T1000 (cell line): ENCODE measurements at places on chromosomes 3 and 15.

DNA sequence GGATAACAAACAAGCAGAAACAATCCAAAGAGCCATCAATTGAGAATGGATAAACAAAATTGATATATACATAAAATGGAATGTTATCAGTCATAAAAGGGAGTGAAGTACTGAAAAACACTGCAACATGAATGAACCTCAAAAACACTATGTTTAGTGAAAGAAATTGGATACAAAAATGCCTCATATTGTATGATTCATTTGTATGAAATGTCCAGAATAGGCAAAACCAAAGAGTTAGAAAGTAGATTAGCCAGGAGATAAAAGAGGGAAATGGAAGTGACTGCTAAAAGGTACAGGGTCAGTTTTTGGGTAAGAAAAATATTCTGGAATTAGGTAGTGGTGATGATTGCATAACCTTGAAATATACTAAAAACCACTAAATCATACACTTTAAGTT, 9.8 kb upstream of the SLC25A36 start:
- DNase-seq = no peak

DNA sequence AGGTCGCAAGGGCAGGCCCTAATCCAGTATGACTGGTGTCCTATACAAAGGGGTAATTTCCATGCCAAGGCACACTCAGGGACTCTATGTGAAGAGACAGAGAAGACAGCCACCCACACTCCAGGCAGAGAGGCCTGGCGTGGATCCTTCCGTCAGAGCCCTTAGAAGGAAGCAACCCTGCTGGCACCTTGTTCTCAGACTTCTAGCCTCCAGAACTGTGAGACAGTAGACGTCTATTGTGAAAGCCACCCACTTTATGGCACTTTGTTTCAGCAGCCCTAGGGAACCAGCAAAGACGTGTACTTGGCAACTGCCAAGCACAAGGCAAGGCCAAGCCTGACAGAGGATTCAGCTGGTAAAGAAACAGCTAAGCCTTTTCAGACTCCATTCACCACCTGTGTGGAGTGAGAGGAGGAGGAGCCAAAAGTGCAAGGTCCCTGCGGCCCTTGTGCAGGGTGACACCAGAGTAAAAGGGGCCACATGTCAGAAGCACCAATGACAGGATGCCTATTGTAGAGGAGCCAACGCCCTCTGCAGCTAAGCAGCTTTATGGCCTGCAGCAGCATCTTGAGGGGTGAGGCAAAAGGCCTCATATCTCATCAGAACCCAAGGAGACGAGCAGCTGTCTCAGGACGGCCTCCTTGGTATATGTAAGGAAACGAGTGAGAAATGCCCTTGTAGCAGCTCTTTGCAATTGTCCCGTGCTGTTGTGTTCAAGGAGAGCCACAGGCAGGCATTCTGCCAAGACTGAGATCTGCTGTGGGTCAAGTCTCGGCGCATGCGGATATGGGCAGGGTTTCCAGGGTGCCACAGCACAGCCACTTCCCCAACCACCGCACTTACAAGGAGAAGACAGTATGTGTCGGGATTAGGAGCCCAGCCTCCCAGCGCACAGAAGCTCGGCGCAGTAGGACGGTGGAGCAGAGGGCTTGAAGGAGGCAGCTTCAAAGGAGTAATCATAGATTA, 121.5 kb upstream of the LIPC start:
- DNase-seq = no peak

DNA sequence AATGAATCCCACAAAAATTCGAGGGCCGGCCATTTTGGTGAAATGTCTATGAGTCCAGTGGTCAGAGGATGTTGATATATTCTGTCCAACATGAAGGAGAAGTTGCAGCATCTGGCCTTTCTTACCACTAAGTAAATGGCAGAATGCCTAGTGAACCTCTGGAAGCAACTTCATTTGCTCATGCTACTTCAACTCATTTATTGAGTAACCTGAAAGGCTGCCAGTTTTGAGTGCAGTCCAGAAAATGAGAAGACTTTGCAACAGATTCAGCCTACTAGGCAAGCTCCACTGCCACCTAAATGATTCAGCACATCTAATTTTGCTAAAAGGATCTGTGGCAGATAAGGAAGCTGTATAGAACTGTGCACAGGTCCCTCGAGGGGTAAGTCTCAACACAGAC, 265.0 kb downstream of the OPA1 start:
- no peak for DNase-seq

DNA sequence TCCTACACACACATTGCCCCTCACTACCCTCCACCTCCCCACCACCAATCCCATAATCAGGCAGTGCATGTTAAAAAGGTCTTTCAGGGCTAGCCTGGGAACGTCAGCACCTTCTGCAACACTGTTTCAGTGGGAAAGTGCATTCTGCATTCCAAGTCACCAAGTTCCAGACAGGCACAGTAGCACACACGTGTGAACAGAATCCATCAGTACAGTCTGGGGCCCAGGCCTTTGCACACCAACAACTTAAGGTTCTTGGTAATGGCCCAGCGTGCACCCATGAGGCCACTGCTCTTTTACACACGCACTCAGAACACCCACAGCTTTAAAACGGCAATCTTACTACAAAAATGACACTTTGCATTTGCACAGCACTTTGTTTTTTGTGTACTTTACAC, 1.2 kb downstream of the ANXA2 start:
- DNase-seq = no peak

GRCh38 chr3:89946884-89947283, 839.5 kb downstream of the EPHA3 start:
- no peak for DNase-seq

- DNase-seq = no peak
Observed at GRCh38 chr3:152461460-152461859, 192.7 kb downstream of the MBNL1 start.
